ENCODE measurements at places on chromosomes 3 and 15.
A peak's percentile ranks its signal among the peaks of the same experiment; 100 is the strongest.

- DNase-seq = no peak
Measured at GRCh38 chr3:131711114-131711768, 208.5 kb upstream of the MRPL3 start.

GRCh38 chr3:181613813-181614212, 97.9 kb upstream of the SOX2 start:
- no peak for DNase-seq

GRCh38 chr15:32878869-32879805, 161.3 kb downstream of the GREM1 start:
- no peak for DNase-seq

DNA sequence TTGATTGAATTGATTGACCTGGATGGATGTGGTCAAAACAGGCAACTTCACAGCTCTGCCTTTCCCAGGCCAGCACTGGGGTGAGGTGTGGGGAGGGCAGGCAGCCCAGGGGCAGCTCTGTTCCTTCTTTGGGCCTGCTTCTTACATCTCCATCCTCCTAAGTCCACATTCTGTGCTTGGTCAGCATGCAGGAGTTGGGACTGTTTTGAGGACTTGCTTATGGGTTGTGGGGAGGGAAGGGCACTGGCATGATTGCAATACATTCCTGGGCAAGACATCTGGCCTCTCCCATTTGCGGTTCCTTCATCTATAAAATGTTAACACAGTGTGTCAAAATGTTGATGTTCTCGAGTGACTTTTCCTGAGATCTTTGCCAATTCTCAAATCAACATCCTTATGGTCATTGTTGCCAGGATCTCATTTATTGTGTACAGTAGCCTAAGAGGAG, 84.1 kb downstream of the ST6GAL1 start:
- DNase-seq = no peak

GRCh38 chr3:11230832-11231231, 41.4 kb upstream of the ATG7 start:
- no peak for DNase-seq

DNA sequence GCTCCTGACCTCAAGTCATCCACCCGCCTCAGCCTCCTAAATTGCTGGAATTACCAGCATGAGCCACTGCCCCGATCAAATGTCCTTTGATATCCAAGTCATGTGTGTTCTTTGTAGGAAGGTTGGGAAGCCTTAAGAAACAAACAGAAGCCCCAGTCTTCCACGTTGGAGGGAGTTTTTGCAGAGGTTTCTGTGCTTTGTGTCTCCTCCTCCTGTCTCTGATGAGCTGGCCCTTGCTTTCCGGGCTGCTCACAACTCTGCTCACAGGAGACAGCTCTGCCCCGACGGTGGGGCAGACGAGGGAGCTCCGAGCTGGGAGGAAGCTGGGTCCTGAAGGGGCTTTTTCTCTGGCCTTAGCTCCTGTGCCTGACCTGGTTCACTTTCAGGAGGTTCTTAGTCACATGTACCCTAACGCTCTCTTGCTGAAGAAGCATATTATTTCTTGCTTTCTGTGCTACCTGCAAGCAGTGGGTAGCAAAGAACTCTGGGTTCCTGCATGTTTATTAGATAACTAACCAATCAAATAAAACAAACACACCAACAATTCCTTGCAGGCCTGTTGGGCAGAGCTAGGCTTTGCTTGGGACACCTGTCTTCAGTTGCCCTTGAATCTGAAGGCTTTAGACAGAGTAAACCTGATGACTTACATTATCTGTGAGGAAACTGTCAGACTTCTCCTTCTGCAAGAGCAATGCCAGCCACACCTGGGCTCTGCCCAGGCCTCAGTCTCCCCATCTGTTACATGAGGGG, 52.6 kb upstream of the SMAD6 start:
- no peak for DNase-seq

DNA sequence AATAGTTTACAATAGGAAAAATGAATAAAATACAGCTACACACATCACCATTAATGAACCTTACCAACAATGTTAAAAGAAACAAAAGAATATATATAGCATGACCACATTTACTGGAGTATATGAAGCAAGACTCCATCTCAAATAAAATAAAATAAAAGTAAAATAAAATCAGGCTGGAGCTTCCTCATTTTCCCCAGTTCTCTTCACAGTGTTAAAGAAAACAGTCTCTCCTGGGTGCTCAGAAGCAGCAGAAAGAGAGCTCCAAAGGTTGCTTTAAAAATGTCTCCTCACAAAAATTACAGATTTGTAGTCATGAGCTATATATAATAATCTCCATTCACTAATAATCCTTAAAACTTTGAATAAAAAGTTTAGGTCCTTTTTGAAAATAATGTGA, 48.8 kb downstream of the PIK3CB start:
- no peak for DNase-seq

GRCh38 chr15:33547876-33548275, 237.1 kb downstream of the RYR3 start:
- no peak for DNase-seq

DNA sequence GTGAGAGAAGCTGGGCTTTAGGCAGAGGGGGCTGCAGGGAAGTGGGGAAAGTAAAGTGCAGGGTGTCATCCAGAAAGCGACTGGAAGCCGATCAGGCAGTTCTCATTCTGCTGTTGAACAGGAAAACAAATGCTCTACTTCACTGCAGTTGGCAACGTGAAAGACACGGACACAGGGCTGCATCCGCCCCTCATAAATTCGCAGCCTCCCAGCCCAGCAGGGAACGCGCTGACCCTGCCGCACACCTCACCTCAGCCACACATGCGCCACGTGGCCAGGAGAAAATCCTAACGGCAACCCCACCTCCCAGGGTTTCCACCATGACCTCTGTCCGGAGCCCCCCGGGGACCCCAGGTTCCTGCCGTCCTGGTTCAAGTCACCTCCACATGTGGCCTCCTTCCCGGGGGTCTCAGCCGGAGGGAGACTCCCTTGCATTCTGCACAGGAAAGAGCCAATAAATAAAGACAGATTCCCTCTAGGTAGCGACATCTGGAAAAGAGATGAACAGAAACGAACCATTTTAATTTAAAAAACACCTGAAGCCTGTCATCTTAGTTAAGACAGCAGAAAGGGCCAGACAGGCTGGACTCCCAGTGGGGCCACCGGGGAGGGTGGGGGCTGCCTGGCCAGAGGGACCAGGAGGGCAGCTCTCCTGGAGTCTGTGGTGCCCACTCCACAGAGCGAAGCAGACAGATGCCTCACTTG, 118.7 kb downstream of the TMEM266 start:
- DNase-seq = no peak

DNA sequence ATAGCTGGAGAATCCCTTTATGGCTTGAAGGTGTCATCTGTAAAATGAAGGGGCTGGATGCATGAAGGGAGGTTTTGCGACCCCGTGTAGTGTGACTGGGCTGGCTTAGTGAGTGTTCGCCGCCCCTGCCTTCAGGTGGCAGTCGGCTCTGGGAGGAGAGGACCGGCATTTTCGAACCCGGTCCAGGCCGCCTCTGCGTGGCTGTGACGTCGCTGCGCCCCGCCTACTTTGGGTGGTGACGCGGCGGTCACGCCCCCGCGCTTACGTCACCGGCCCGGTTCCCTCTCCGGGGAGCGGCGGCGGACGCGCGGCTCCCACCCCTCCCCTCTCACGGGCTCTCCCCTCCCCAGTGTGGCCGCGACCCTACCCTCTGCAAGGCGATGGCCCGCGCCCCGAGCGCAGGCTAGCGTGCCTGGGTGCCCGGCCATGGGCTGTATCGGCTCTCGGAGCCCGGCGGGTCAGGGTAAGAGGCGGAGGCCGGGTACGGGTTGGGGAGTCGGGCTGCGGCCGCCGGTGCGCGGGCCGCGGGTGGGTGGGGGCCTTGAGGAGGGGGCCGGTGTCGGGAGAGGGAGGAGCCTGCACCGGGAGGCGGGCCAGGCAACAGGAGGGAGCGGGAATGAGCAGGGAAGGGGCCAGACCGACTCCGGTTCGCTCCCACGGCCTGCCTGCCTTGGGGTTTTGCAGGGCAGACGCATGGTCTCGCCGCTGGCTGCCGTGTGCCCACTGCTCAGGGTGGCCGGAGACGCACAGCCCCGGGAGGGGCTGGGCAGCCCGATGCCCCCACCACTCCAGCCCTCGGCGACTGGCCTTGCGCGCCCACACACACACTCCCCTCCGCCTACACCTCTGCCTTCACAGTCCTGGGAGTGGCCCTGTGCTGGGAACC, 1.5 kb upstream of the FAM131A start:
- DNase-seq = peak; percentile 89

- DNase-seq = no peak
Measured at GRCh38 chr3:23548706-23549105, 257.0 kb upstream of the UBE2E1 start.

- no peak for DNase-seq
Measured at GRCh38 chr3:129481766-129482332, 41.8 kb downstream of the IFT122 start.
